Psoas muscle (tissue), 8 donors: ENCODE measurements at places on chromosomes 5 and 9. TPM values are rescaled to one million over a fixed set of nuclear protein-coding genes. Genes with fewer than 3 reads are reported as not detected.

The CARTPT gene
- total RNA-seq: not detected

- DNase-seq: no peak
Observed at GRCh38 chr5:19977099-19977498, 10.9 kb downstream of the CDH18 start.

The IFNA2 gene
- not detected for total RNA-seq

DNA sequence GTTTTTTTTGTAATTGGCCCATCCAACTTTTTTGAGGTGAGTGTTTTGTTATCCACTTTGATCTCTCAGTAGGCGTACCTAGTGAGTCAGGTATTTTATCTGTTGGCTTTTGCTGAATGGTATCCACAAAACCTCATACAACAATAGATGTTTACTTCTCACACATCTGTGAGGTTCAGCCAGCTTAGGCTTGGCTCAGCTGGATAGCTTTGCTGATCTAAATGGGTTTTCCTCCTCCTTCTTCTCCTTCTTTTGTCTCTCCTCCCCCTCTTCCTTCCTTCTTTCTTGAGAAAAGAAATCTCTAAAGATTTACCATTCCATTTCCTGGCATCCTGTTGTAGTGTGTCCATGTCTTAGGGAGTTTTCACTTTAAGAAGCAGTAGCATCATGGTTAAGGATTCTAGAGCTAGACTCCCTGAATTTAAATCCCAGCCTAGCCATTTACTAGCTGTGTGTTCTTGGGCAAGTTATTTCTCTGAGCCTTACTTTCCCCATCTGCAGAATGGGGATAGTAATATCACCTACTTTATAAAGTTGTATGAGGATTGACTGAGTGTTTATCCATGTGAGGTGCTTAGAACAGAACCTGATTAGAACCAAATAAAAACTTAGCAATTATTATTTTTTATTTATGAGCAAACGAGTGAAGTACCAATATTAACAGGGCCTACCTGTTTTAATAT, 126.3 kb downstream of the ARHGAP26 start:
- DNase-seq: no peak

GRCh38 chr9:133595910-133596309, 13.3 kb downstream of the FAM163B start:
- no peak for DNase-seq

DNA sequence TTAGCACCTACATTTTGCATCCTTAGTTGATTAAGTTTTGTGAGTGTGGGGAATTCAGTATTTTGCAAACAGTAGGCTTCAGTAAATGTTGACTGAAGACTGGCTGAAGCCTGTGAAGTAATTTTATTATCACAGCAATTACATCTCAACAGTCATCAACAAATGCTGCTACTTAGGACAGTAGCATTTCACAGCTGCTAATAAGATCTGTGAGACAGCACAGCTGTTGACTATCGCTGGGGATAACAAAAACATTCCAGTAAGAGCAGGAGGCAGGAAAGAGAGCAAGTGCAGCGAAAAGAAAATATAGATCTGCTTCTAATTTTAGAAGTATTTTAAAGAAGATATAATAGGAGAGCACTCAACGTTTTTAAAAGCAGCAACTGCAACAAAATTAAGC, 117.3 kb upstream of the FGF10 start:
- DNase-seq: no peak

GRCh38 chr5:67105270-67105669, 91.3 kb downstream of the CD180 start:
- DNase-seq: no peak

DNA sequence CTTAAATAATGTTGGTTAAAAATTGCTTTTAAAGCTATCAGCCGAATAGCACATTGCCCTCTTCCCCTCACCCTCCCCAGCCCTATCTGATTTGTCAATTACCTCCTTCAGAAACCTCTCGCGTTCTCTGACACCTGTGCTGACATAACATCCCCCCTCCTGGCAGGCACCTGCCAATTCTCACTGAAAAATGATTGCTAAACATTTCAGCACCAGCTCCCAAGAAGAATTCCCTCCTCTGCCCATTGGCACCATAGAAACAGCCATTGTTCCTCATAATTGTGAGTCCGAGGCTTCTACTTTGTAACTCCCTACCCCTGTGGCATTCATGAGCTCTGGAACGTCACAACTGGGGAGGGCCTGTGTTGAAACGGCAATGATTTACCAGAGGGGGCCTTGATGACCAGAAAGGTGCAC, 20.2 kb downstream of the CDH6 start:
- no peak for DNase-seq

The REEP2 gene
- total RNA-seq: 6.6 TPM

The PLPPR1 gene
- 0.11 TPM for total RNA-seq

The SHOC1 gene
- not detected for total RNA-seq

GRCh38 chr9:92545002-92545510, 9.3 kb upstream of the ECM2 start:
- no peak for DNase-seq

DNA sequence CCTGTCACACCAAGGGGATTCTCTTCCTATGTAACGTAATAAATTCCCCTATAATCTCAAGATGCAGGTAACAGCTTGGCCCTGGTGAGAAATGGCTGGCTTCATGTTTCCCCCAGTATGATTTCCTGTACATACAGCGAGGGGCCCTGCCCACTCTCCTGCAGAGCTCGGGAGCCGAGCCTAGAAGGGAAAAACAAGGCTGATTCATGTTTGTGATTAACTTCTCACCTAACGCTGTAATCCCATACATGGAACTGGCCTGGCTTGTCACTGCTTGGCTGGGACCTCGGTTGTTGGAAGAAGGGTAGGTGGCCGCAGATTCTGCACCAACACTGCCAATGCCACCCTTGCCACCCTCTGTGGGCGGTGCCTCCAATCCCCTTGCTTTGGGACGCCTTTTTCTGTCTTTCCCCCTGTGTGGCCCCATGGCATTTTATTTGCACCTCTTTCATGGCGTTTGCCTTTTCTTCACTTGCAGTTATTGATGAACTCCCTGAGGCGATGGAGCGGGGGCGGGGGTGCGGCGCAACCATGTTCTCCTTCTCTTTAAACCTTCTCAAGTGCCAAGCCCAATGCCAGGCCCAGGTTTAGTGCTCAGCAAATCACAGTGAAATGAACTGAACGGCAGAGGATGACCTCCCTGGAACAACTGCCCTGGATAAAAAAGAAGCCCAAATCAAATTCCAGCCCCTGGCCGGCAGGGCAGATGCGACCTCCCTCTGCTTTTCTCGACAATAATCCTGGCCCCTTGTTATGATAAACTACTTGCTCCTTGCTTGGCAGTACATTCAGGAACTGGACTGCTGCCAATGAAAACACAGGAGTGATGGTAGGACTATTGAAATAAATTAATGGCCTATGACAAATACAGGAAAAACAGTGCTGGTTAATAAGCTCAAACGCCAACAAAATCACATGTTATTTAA, 108.1 kb downstream of the TMEM174 start:
- DNase-seq: no peak
